GM12864 (cell line): ENCODE measurements at places on chromosomes 12 and 14.

- DNase-seq: no peak
These were observed 771.2 kb downstream of the FSCB start for GRCh38 chr14:43735932-43736331.

GRCh38 chr12:14852880-14853279 is 9.6 kb upstream of the ART4 start:
- DNase-seq: no peak

DNA sequence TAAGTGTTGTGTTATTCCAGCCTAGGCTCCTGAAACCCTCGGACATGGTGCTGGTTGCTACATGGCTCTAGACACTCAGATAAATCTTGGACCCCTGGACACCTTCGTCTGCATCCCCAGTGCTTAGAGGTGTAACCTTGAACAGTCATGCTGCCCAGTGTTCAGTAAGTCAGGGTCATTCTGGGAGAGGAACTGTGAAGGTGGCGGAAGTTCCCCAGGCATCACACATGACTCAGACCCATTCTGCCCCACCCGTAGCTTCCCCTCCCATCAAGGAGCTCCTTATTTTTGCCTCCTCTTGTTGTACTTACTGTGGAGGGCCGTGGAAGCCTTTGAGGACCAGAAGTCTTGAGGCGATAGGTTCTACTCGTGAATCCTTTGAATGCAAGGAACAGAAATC is 18.1 kb upstream of the SSPN start:
- no peak for DNase-seq

- no peak for DNase-seq
These were observed 27.3 kb upstream of the FRS2 start for GRCh38 chr12:69442894-69443293.

GRCh38 chr12:30515351-30515750 is 180.3 kb downstream of the IPO8 start:
- no peak for DNase-seq

DNA sequence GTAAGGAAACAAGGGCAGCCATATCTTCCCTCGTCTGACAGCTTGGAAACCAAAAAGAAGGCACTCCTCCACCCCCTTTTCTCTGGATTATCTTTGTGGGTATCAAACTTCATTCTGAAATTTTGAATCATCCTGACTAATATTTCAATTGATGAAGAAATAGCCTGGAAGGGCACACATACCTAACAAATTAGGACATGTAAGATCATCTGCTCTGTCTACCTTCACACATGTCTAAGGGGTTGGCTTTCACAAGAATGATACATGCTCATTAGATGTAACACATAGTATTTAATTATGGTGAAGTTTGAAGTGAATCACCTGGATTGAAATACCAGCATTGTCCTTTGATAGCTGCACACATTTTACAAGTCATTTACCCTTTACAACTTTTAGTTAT is 348.1 kb upstream of the RPL10L start:
- DNase-seq: no peak

DNA sequence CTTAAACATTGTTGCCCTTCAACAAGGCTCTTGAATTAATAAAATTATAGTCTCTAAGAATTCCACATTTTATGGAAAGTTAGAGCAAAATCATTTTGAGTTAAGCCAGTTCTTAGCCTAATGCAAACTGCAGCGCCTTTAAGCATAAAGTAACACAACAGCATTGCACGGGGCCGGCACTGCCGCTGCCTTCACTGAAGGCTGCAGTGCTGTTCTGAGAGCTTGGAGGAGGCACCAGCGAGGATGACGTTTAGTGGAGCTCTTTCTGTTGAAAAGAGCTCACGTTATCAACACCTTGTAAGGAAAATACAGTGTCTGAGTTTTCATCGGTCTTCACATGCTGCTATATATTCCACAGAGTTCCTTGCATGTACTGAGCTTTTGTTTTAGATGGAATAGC is 38.3 kb upstream of the DYNC1H1 start:
- no peak for DNase-seq

DNA sequence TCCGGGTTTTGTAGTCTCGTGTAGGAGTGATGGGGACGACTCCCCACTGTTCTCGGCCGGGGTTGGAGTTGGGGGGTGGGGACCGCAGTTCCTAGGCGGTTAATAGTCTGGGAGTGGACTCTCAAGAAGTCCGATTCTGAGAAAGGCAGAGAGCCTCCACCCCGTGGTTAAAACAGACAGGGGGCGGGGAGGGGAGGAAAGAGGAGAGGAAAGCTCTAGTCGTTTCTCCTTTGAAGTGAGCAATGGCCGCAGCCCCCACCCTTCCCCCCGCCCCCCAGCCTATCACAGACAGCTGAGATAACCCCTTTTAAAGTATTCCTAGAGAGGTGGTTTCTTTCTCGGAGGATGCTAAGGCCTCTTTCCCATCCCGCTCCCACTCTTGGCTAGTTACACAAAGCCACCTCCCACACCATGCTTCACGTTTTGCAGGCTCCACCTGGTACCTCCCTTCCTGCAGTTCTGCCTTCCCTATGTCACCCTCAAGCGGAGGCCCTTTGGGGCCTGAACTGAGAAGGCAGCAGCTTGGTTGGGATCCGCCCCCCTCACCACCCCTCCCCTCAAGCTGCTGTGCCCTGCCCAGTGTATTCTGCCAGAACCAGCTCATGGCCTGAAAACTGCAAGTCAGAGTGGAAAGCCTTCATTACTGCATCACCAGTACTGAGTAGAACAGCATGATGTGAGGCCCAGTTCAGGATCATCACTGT is 853 bp downstream of the USP5 start:
- DNase-seq: no peak

- no peak for DNase-seq
These were observed 8.5 kb downstream of the ATF7 start for GRCh38 chr12:53617700-53618099.

GRCh38 chr14:89915114-89915878 is 39.2 kb downstream of the EFCAB11 start:
- no peak for DNase-seq

DNA sequence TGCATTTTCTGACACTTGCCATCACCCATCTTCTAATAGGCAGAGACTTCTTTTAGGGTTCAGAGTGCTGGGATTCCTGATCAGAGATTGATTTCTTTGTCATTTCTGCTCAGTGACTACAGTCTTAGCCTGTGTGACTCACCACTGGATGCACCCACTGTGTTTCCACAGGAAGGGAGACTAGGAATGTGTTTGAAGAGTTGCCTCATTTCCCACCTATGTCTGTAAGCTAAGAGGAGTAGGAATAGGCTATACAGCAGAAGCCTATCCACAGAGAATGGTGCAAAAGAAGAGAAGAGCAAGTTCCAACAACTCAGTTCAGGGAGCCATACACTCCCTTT is 60.2 kb upstream of the ACTN1 start:
- no peak for DNase-seq
